ENCODE measurements at places on chromosomes 11 and 22. TPM values are rescaled to one million over a fixed set of nuclear protein-coding genes. Genes with fewer than 3 reads are reported as not detected.

Gene GRIK4
- total RNA-seq, result not detected

Gene RFPL3
- total RNA-seq, result not detected

Gene MCHR1
- 0.50 TPM for total RNA-seq

Gene TNNI2
- not detected for total RNA-seq

Gene CHRM1
- total RNA-seq, result not detected

Gene POU2AF1
- total RNA-seq, result not detected

Gene SCUBE1
- 0.10 TPM for total RNA-seq

Gene SLC1A2
- 0.10 TPM for total RNA-seq

Gene CRYBB2
- total RNA-seq, result not detected

DNA sequence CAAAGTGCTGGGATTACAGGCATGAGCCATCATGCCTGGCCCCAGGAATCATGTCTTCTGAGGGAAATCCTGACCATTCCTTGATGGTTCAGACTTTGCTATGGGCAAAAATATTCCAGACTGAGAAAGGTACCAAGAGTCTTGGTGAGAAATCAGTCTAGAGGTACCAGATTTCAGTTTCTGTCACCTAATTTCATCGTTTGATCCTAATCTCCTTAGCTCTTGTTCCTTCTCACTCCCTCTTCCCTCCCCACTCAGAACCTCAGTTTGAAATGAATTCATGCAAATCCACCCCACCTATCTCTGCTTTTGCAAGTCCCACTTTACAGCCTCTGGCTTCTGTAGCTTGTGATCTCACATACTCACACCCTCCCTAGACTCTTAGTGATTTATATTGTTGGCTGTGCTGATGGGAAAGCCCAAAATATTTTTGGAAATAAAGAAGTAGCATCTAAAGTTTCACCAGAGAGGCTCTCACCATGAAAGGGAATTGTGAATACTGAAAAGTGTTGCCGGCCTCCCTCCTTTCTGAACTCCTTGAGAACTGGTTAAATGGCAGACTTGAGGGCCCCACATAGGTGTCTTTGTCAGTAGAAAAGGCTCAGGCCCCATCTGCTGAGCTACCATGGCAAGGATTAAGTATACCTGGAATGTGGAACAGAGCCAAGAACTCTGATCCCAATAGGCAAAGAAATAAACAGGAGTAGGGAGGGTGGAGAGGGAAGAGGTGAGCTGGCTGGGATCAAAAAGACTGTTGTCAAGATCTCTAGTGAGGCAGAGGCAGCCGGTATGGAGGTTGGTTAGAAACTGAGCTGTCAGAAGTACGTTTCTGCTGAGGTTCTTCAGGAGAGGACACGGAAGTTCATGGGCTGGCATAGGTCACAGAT is 190.5 kb upstream of the MTMR2 start:
- DNase-seq, result peak; percentile 66

DNA sequence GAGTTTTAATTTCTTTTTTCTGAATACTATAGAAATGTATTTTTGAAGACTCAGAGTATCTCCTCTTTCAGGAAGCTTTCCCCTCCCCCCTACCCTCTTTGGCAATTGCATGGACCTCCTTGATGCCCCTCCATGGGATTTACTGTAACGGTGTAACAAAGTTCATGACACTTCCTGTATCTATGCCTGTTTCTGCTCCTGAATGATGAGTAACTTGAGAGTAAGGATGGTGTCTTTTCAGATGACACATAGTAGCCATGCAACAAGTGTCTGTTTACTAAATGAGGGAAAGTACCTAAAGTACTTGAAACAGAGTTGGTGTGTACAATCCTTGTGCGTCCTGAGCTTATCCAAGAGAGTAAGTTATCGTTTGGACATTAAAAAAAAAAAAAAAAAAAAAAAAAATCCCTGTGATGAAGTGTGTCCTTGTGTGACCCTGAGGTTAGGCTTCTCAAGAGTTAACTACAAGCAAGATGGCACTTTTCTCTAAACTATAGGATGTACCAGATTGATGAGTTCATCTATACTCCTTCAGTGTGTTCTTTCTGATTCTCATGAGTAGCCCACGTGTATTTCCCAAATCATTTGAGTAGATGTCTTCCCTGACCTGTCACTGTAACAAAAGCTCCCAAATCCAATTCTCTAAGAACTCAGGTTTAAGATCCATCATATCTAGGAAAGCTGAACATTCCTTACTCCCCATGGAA is 7.4 kb downstream of the ETS1 start:
- DNase-seq, result peak; percentile 83

DNA sequence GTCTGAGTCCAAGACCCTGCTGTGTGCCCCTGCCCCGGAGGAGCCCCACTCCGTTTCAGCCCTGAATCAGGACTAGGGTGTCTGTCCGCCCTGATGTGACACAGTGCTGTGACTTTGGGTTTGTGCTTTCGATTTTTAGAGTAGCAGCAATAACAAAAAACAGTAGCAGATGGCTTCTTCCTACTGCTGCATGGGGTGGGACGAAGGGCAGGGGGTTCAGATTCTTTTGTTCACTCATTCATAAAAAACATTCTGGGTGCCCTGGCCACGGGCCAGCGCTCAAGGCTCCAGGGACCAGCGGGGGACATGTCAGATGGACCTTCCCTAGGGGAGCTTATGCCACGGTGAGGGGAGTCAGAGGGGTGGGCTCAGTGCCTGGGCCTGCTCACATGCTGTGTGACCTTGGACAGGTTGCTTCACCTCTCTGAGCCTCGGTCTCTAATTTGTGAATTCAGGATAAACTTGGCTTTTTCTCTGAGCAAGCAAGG is 24.6 kb upstream of the PRR5 start:
- no peak for DNase-seq

DNA sequence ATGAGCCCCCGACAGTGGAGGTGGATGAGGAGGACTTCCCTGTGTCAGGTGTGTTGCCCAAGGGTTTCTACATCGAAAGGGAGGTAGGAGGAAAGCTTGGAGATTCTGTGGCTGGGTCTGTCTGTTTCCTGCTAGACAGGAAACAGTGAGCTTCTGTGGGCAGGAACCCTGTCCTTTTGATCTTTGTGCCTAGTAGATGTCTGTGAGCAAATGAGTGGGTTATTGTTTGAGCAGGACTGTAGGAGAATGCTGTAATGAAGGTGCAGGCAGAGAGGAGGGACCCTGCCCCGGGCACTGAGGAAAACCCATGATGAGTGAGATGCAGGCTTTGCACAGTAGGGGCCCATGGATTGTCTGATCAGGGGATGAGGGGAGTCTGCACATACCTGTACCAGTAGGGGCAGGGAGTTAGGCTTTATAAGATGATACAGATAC is 14.0 kb downstream of the USP35 start:
- no peak for DNase-seq

- no peak for DNase-seq
These were observed 46.7 kb downstream of the MEI1 start for GRCh38 chr22:41745968-41746367.

GRCh38 chr11:70206226-70206981 is 3.3 kb downstream of the FADD start:
- DNase-seq, result no peak

- no peak for DNase-seq
These were observed 39.1 kb upstream of the LYVE1 start for GRCh38 chr11:10607462-10608132.

DNA sequence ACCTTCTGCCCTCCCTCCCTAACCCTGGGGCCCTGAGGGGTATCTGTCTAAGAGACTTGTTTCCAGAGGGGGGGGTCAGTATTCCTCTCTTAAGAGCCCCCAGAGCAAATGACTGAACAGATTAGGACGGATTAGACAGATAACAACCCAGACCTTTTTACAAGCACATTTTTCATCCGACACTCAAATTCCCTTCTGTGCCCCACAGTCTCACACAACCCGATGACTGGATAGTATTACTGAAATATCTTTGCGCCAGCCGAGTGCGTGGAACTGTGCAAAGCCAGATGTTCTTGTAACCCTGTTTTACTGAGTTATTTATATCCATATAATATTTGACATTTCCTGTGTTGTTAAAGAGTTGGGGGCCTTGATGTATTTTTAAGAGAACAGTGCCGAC is 30.9 kb upstream of the FLI1 start:
- no peak for DNase-seq

DNA sequence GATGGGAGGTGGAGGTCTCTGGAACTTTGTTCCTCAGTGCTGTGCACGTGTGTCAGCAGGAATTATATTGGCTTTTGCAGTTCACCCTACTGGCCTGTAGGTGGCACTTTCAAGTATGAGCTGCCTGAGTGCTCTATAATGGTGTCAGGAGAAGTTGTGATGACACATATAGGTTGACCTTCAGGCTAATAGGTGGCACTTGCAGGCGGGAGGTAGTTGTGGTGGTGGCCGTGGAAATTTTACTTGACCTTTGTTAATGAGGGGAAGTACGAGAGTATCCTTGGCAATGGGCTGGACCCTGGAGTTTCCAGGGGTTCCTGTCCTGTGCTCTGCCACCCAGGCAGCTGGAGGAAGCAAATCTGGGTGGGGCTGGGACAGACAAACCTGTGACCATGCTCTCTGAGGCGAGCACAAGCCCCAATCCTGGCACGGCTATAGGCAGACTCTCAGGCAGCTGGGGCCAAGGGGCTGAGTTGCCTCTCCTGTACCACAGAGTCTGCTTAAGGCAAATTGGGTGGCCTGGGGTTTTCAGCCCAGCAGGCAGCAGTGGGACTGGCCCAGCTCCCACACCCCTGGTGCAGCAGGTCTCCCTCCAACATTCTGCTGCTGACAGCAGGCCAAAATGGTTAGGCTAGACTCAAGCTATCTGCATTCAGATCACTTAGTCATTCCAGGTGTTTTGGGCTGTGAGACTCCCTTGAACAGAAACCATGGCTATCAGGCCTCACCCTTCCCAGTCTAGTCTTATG is 147.5 kb upstream of the CTSC start:
- peak; percentile 59 for DNase-seq

- DNase-seq, result no peak
These were observed 31.3 kb upstream of the TEAD1 start for GRCh38 chr11:12642806-12643428.

- DNase-seq, result no peak
These were observed 203.5 kb upstream of the E2F8 start for GRCh38 chr11:19444231-19444630.

DNA sequence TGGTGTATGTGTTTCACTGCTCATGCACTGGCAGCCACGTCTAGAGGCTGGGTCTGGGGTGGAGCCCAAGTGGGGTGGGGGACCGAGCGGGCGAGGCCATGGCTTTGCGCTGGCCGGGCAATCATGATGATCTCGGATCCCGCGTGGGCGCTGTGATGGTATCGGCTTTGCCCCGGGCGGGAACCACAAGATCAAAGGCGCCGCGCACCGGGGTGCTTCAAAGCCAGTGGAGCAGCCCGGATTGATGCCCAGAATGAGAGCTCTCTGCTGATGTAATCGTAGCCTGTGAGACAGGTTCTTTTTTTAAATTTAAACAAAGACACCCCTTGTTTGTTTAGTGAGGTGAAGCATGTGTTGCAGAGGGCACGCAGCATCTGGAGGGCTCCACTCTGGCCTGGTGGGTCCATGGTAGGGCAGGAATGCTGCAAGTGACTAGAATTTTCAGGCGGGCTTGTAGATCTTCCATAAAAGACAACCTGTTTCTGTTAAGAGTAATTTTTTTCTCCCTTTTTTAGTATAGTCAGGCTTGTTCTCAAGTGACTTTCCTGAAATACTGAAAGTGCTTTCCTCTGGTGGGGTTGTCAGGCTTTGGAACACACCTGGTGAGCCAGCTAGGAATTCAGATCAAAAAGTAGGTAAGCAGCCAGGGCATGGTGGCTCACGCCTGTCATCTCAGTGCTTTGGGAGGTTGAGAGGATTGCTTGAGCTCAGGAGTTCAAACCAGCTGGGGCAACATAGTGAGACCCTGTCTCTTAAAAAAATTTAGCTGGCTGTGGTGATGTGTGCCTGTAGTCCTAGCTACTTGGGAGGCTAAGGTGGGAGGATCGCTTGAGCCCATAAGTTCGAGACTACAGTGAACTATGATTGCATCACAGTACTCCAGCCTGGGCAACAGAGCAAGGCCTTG is 40.7 kb downstream of the ZNRF3 start:
- no peak for DNase-seq

DNA sequence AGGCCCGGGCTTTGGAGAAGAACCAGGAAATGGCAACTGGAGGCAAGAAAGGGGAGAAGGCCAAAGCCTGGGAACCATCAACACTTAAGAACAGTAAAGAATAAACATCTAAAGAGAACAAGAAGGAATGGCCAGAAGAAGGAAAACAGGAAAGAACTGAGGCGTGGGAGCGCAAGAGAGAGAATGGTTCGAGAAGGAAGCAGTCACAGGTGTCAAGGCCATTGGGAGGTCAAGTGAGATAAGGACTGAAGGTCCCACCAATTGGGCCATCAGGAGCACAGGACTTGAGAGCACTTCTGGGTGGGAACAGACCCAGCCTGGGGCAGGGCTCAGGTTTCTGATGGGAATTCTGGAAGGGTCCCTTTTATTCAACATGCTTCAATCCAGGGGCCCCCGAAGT is 697 bp upstream of the SCGB1A1 start:
- no peak for DNase-seq

GRCh38 chr11:63472372-63472771 is 18.6 kb downstream of the PLAAT5 start:
- DNase-seq, result no peak

DNA sequence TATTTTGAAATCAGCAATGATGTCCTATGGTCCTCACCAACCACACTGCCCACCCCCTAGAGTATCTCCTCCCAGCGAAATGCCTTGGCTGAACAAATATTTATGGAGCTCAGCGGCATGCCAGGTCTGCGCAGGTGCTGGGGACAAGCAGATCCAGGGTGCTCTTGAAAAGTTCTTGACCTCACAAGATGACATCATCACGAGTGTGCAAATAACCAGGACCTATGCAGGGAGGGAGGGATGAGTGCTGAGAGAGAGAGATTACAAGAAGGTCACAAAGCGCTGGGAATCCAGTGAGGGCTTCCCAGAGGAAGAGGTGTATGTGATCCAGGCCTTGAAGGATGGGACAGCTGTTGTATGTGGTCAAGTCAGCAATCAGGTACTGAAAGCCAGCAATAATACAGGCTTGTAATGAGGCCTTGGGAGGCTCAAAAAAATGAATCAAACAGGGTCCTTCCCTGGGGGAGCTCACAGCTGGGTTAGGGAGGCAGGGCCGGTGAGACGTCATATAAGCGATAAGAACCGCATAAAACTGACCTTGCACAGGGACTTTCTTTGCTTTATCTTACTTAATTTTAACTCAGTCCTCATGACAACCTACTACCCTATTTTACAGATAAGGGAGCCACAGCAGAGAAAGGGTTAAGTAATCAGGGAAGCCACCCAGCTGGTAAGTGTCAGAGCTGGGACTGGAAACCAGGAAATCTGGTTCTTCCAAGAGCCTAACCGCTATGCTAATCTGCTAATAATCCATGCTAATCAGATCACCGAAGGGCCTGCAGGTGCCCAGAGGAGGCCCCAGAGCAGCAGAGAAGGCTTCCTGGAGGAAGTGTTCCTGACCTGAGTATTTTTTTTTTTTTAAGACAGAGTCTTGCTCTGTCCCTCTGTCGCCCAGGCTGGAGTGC is 8.2 kb downstream of the ARRB1 start:
- peak; percentile 42 for DNase-seq

DNA sequence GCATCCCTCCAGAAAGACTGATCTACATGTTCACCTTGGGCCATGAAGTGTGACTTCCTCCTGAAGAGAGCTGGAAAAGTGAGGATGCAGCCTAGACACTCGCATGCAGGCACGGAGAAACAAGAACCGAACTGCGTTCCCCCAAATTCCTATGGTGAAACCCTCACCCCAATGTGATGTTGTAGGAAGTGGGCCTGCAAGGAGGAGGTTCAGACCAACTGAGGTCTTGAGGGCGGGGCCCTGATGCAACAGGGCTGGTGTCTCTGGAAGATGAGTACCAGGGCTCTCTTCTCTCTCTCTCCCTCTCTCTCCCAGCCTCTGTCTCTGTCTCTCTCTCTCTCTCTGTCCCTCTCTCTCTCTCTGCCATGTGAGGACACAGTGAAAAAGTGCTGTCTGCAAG is 501.1 kb downstream of the BRD1 start:
- no peak for DNase-seq

- peak; percentile 61 for DNase-seq
These were observed 38.8 kb downstream of the NUMA1 start for GRCh38 chr11:72041364-72042063.
